Kidney capillary endothelial cell (primary cell): ENCODE measurements at places on chromosomes 2 and 18.
A peak's percentile ranks its signal among the peaks of the same experiment; 100 is the strongest.

GRCh38 chr18:902229-902628 lies 2.4 kb upstream of the ADCYAP1 start:
- no peak for DNase-seq

DNA sequence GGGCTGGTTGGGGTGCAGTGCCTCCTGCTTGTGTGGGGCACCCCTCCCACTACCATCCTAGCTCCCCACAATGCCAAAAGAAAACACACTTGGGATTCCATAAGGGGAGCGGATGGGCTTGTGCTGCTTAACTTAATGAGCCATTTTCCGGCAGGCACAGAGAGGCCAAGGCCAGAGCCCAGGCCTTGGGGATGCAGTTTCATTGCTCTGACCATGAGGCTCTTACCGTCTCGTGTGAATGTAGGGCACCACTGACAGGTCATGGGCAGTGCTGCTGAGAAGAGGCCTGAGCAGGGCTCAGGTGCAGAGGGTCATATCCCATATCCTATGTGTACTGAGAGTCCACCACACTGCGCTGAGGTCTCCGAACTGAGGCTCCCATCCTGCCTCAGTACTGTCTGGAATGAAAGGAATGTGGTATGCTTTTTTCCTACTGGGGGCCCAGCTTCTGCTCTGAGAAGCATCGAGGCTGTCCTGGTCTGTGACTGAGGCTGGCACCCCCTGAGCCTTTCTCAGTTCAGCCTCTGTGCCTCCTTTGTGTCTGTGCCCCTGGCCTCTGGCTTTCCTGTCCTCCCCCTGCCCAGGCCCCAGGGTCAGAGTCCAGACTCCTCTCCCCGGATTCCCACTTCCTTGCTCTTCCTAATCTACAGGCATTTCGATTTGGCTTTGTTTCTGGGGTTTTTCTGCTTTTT lies 45.2 kb upstream of the MAPRE3 start:
- no peak for DNase-seq

DNA sequence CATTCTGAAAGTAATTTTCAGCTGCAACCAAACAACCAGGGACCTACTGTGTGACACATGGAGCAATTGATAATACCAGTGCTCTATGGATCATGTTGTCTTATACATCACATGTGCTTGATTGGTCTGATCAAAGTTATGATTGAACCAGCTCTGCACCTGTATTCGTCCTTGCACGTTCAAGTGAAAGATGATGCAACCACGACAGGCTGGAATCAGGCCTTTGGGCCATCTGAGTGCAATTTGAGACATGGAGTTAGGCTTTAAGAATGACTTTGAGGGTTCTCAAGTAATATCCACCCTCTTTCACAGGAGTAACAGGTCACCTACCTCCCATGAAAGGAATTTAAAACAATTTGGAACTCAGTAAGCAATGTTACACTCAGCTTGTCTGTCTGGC lies 165.2 kb downstream of the SLC8A1 start:
- no peak for DNase-seq

GRCh38 chr18:77074431-77074830 lies 58.2 kb downstream of the MBP start:
- DNase-seq: no peak

- no peak for DNase-seq
Observed at GRCh38 chr18:42712065-42712464, 403.4 kb downstream of the RIT2 start.

GRCh38 chr2:149738767-149739166 lies 151.2 kb upstream of the MMADHC start:
- no peak for DNase-seq

- no peak for DNase-seq
Observed at GRCh38 chr2:227436436-227437174, 35.4 kb upstream of the AGFG1 start.

GRCh38 chr2:127631997-127632581 lies 13.9 kb upstream of the GPR17 start:
- DNase-seq: no peak

DNA sequence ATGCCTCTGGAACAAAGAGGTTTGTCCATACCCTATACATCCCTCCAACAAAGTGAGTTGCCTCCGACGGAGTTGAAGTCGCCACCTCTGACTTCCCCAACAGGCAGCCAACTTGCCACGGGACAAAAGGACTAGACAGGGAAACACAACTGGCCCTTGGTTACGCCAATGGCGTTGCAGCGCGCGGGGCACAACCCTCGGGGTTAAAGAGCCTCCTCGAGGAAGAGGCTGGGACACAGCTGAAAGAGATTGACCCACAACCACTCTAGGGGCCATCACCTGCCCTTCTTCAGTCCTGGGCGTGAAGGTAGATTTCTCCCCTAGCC lies 545 bp downstream of the GTF3C2 start:
- peak; percentile 74 for DNase-seq

DNA sequence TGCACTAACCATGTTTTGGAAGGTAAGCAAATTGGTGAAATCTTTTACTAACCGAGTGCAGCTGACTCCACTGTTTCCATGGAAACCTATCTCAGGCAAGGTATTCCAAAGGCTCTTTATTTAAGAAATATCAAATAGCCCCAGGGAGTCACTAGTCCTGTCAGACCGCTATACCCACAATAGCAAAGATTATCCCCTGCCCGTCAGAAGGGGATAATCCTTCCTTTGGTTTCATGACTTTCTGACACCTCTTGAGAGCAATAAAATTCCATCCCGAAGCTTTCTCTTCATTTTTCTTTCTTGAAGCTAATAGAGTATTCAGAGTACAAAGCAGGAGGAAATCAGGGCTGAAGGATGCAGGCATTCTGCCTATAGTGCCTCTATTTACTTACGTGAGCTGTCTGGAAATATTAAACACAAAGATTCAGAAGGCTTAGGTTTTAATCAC lies 34.7 kb upstream of the MAP2 start:
- no peak for DNase-seq

DNA sequence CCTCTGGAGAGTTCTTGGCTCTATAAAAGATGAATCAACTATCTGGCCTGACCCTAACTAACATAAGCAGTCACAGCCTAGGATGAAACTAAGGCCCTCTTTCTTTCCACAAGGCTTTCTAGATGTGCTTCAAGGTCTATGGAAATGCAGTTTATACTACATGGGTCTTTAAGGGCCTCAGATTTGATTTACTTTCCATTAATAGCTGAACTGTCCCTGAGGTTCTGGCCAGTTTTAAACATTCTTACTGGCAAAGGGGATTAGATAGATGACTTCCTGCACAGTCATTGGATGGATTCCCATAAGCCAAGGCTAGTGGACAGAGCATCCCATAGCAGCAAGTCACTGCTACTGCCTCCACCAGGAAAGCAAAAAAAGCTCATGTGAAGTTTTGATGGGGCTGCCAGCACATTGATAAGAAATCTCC lies 38.1 kb upstream of the LCLAT1 start:
- DNase-seq: peak; percentile 72
